GM12878 (cell line): ENCODE measurements at places on chromosomes 12 and 14. TPM values are rescaled to one million over a fixed set of nuclear protein-coding genes. Genes with fewer than 3 reads are reported as not detected.

- DNase-seq, result no peak
Observed at GRCh38 chr12:107477947-107478610, 207.5 kb upstream of the PWP1 start.

DNA sequence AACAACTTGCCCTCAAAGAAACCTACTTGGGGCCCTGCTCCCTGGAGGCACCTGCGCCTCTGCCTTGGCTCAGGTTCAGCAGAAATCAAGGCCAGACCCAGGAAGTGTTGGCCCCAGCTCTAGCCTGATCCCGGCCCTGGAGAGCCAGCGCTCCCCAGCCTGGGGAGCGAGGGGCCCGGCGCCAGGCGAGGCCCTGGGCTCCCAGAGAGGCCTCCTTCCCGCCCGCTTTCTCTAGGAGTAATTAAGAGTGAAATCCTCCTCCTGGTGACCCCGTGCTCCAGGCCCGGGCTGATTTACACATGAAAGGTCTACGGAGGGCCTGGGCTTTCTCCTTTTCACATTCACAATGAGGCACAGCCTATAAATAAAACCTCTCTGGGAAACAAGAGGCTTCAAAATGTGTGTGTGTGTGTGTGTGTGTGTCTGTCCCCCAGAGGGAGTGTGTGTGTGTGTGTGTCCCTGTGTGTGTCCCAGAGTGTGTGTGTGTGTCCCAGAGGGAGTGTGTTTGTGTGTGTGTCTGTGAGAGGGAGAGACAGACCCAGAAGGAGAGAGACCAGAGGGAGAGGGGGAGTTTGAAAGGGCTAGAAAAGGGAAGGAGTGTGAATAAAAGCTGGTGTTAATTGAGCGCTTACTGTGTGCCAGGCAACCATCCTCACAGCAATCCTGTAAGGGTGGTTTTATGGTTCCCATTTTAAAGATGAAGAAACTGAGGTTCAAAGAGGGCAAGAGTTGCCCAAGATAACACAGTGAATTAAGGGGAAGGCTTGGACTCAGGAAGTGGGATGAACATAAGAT lies 23.8 kb upstream of the COX6A1 start:
- DNase-seq, result no peak

SLC10A1 gene
- 0.15 TPM in 1 of 2 replicates, not detected in the other for polyA plus RNA-seq

DNA sequence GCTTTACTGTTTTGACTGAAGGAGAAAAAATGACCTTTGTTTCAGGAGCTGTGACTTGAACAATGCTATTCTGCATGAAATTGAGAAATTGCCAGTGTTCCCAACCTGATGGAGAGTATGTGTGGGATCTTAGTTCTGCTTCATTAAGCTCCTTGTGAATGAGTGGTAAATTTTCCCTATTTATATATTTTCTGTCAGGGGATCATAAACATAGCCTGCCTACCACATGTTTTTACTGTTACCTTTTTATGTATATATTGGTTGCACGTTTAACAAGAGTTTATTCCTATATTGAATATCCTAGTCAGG lies 271.7 kb downstream of the PDZRN4 start:
- DNase-seq, result no peak

OR6C70 gene
- polyA plus RNA-seq, result not detected in 2 replicates

GRCh38 chr14:89827265-89827664 lies 127.3 kb downstream of the EFCAB11 start:
- DNase-seq, result no peak

SPATS2 gene
- polyA plus RNA-seq, result 26.8 and 28.8 TPM in 2 replicates

- DNase-seq, result no peak
Observed at GRCh38 chr12:93921521-93921920, 226.9 kb upstream of the PLXNC1 start.

ANG gene
- 1.9 and 2.2 TPM in 2 replicates for polyA plus RNA-seq

FSCB gene
- not detected in 2 replicates for polyA plus RNA-seq

GRCh38 chr14:24880689-24881088 lies 169.3 kb downstream of the STXBP6 start:
- no peak for DNase-seq

DNA sequence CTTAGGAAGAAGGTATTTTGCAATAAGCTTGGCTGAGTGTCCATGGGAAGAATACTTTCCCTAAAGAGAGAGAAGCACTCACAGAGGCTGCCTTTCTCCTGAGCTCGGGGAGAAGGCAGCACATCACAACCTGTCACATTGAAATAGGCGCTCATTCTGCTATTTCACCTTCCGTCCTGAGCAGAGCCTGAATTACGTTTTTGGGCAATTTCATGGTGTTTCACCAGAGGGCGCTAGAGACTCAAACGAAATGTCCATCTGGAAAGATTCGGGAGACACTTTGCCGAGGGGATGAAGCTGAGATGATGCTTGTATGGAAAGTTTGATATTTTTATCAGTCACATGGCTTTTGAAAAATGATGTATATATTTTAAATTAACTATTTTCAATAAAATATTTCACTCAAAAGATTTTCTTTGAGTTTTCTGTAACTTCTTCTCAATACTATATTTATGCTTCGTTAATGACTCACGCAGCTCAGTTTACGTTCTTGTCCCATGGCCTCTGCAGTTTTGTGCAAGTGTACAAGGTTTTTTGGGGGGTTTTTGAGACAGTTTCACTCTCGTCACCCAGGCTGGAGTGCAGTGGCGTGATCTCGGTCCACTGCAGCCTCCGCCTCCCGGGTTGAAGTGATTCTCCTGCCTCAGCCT lies 17.4 kb upstream of the B4GALNT3 start:
- DNase-seq, result no peak

DNA sequence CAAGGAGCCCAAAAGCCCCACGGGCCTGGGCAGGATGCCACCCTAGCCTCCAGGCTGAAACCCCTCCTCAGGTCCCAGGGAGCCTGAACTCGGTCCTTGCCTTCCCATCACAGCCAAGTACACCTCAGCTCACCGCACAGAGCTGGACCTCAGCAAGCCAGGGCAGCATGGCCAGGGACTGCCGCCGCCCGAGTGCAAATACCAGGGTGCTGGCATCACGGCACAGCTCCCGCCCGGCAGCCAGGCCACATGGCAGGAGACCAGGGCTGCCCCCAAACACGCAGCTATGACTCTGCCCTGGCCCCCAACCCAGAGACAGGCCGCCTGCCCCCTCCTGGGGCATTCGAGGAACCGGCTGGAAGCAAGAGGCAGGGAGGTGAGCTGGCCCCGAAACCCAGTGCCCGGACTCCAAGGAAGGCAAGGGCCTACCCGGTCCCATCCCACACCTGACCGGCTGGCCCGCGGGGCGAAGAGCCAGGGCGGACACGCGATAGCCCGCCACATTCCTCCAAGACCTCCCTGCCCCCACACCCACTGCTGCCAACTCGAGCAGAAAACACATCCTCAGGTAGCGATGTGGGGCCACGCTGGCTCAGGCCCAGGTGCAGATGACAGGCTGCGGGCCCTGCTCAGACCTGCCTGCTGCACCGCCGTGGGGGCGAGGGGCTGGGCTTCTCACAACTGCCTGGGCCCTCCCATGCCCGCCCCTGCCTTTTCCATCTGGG lies 2.7 kb downstream of the JAG2 start:
- no peak for DNase-seq

BRAP gene
- polyA plus RNA-seq, result 25.3 and 28.2 TPM in 2 replicates

DNA sequence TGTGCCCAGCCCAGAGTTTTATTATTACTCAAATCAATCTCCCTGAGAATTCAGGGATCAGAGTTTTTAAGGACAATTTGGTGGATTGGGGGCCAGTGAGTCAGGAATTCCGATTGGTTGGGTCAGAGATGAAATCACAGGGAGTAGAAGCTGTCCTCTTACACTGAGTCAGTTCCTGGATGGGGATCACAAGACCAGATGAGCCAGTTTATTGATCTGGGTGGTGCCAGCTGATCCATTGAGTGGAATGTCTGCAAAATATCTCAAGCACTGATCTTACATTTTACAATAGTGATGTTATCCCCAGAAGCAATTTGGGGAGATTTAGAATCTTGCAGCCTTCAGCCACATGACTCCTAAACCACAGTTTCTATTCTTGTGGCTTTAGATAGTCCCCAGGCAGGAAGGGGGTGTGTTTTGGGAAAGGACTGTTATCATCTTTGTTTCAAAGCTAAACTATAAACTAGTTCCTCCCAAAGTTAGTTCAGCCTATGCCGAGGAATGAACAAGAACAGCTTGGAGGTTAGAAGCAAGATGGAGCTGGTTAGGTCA lies 89.1 kb upstream of the CNOT2 start:
- no peak for DNase-seq
